ENCODE measurements at places on chromosomes 1 and 21.
A peak's percentile ranks its signal among the peaks of the same experiment; 100 is the strongest.

DNA sequence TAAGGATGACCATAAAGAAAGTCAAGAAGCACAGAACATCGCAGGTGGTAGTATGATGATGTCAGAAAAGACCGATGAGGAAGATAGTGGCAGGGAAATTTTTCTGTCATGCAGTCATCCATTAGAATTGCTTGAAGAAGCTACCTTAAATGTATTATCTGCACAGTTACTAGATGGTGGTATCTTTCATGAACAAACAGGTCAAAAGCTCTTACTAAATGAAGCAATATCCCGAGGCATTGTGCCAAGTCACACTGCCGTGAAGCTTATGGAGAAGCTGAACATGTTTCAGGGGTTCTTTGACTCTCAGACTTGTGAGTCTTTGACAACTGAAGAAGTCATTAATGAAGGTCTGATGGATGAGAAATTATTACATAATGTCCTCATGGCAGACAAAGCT is 128.8 kb downstream of the MACF1 start:
- no peak for DNase-seq

- DNase-seq, result no peak
These were observed 2.7 kb downstream of the MAN1C1 start for GRCh38 chr1:25619101-25619890.

- no peak for DNase-seq
These were observed 1.6 kb upstream of the PTGS2 start for GRCh38 chr1:186681801-186682200.

- DNase-seq, result no peak
These were observed 118.5 kb downstream of the ZMYM4 start for GRCh38 chr1:35386959-35387358.

DNA sequence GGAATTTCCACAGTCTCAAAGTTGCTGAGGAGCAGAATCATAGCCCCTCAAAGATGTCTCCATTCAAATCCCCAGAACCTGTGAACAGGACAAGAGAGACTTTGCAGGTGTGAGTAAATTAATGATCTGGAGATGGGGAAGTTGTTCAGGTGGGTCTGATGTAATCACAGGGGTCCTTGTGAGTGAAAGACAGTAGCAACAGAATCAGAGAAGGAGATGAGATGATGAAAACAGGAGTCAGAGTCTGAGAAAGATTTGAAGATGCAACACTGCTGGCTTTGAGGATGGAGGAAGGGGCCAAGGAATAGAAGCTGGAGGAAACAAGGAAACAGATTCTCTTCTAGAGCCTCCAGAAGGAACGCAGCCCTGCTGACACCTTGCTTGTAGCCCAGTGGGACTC is 81.5 kb downstream of the SELENOF start:
- no peak for DNase-seq

DNA sequence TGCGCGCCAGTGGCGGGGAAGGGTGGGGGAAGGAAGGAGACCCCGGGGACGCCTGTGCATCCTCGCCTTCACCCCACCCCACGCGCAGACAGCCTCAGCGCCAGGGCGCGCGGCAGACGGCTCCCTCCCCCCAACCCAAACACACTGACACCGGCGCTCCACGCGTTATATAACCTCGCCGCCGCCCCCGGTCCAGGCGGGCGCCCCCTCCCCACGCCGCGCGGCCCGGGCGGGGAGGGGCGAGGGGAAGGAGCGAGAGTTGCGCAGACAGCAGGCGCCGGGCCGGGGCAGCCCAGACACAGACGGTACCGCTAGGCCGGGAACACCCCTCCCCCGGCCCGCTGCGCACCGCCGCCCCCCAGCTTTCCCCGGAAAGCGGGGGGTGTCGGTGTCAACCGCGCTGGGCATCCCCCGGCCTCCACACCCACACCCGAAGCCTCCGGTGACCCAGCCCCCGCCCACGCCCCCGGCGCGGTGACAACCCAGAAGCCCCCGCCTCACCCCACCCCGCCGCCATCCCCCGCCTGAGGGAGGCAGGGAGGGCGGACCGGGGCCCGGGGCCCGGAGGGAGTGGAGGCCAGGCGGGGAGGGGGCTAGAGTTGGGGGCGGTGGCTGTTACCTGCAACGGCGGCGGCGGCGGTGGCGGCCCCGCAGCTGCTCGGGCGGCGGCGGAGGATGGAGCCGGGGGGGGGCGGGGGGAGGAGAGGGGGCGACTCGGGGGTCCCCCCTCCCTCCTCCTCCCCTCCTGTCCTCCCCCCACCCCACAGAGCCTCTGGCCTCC is 432 bp downstream of the AKT3 start:
- DNase-seq, result peak; percentile 39

DNA sequence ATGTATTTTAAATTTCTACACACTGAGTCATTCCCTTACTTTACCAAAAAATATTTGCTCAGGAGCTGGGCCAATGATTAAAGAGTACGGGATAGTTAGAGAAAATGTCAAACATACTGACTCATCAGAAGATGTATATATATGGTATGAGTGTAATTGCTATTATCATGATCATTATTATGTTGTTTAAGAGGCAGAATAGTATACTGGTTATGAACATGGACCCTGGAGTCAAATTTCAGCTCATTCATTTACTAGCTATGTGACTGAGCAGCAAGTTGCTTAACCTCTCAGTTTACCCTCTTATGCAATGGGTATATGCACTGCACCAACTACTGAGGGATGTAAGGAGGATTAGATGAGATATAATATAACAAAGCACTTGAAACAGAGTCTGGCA is 41.2 kb upstream of the USH2A start:
- DNase-seq, result no peak

DNA sequence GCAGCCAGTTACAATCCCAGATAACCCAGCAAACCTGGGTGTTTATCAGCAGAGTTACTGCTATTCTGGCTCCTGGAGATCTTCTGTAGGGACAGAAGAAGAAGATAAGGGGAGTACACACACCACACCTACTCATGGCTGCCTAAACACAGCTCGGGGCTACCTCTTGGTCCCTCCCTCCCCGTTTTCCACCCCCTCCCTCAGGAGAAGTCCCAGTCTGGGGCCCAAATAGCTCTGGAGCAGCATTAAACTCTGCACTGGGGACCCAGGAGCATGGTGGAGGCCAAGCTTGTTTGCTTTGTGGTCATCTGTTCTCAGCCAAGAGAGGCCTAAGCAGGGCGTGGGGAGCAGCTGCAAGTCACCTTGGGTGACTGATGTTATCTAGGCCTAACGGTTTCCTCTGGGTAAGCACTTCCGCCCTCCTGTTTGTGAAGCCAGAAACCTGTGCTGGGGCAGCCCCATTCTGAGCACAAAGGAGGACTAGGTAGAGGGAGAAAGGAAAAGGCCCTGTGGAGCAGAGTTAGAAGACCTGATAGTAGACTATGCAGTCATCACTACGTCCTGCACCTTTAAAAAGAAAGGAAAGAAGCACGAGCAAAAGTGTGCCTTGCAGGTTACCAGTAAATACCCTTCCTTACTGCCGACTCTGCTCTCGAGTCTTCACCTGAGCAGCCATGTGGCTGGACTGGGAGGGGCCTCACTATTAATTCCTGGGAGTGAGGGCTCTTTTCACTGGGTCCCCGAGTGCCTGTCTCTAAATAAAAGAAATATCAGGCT is 2.0 kb upstream of the RCSD1 start:
- DNase-seq, result peak; percentile 85

Measured in thymus (tissue), 14 donors.